ENCODE measurements at places on chromosomes 6 and 20.

DNA sequence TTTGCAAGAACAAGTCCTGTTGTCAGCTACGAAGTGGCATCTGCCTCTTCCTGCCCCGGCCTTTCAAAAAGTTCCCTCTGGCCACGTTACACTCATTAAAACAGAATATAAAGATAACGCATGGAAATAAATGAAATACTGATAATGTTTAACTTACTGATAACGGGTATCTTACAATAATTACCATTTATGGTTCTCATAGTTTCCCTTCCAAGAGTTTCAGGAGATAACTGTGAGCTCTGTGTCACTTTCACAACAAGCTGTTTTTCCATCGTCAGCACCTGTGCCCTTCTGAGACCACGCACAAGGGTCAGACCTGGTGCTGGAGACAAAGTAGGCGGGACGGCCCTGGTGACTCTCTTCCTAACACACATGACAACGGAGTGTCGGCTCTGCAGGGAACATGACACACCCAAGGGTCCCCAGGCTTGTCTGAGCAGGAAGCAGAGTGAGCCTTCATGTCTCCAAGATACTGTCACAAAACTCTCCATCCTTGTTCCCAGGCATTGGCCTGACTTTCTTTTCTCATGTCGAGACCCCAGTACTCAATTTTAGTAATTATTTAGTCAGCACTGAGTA is 86.2 kb upstream of the THBS2 start:
- no peak for DNase-seq

- DNase-seq = no peak
Observed at GRCh38 chr6:134706153-134706552, 243.7 kb downstream of the ALDH8A1 start.

DNA sequence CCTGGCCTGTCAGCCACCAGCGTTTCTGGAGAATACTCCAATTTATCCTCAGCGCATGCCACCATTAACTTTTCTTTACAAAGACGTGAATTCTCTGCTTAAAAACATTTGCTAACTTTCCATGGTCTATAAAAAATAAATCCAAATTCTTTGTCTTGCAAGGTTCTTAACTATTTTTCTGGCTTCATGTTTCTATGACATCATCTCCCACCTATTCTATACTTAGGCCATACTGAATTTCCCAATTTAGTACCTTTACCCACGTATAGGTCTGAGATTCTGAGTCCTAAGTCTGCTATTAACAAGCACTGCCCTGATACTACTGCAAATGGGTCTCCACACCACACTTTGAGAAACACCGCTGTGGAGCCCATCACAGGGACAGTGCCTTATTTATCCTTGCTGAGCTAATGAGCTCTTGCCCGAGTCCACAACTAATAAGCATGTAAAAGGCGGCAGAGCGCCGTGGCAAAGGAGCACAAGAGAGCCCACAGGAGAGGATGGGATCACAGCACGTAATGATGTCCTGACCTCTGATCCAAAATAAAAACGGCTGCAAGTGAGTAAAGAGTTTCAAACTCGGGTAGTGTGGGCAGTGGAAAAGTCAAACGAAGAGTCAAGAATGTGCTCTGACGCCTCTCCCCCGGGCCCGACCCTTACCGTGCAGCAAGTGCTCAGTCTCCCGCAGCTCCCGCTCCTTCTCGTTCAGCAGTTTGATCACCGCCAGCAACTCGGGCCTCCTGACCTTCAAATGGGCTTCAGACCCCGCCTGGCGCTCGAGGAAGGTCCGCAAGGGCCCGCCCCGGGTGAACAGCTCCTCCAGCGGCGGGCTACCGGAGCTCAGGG is 519 bp downstream of the MTRF1L start:
- DNase-seq = peak; percentile 46

- no peak for DNase-seq
Observed at GRCh38 chr20:11302436-11302835, 615.3 kb upstream of the BTBD3 start.

GRCh38 chr20:61349447-61350165 is 97.5 kb downstream of the CDH4 start:
- no peak for DNase-seq

DNA sequence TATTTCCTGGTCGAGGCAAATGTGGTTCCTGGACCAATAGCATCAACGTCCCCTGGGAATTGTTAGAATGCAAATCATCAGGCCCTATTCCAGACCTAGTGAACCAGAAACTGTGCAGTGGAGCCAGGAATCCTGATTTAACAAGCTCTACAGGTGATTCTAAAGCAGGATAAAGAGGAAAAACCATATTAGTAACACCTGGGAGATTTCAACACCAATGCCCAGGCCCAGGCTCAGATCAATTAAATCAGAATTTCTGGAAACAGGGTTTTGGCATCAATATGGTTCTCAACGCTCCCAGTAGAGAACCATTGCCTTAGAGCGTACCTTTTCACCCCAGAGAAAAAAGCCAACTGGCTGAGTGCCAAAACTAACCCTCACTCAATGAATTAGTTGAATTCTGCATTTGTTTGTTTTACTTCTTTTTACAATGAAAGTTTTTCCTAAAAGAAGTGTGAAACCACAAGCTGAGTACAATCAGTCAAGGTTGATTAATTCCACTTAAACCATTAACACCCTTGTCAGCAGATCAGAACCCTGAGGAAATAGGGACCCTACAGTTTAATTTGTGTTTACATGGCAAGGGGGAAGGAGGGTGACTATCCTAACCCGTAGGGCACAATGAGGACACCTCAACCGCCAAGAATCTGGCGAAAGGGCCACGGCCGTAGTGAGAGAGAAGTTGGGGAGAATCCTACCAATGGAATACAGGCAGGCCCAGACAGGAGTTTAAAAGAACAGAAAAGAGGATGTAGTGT is 34.9 kb upstream of the LOC128125822 start:
- no peak for DNase-seq

DNA sequence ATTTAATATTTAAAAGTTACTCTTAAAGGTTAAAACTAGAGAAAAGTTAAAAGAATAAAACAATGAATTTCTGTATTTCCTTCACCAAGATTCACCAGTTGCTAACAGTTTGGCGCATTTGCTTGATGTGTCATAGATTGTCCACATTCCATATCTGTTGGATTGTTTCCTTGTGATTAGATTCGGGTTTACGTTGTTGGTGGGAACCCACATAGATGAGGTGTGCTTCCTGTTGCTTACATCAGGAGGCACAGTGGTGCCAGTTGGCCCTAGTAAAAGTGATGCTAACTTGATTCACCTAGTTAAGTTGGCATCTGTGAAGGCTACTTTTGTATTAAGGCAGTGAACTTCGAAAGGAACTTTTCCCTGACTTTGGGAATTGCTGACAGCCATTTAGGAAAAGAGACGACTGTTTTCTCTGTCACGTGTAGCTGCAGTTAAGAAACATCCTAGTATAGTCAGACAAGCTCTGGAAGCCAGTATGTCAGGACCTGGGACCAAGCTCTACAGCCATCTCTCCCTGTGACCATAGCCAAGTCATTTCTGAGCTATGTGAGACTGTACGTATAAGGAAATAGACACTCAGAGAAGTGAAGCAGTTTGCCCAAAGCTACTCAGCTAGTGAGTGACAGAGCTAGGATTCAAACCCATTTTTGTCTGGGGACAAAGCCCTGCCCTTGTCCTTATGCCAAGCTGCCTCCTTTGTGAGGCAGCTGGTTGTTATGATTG is 49.0 kb downstream of the PPARD start:
- DNase-seq = no peak

DNA sequence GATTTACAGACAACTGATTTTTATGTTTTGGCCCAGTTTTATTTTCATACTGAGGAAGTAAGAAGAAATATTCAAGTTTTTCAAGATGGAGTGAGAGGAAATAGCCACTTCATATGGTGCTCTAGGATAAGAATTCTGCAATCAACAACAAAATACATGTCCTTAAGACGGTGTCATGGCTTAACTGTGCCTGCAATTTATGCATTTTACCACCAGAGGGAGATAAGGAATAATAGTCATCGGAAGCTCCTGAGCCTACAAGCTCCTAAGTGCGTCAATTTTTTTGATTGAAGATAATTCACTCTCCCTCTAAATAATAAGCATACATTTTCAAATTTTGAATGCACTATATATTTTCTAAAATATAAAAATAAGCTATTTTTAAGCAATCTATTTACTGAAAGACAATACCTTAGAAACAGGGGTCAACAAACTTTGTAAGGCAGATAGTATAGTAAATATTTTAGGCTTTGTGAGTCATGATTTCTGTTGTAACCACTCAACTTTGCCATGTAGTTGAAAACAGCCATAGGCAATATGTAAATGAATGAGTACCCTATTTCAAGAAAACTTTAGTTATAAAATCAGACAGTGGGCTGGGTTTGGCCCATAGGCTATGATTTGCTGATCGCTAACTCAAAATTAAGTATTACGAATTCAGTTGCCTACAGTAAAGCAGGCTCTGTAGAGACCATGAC is 230.9 kb upstream of the DTNBP1 start:
- DNase-seq = peak; percentile 45

GRCh38 chr6:35076997-35077712 is 64.0 kb downstream of the TCP11 start:
- no peak for DNase-seq

- DNase-seq = no peak
Observed at GRCh38 chr6:150238846-150239407, 96.1 kb downstream of the PPP1R14C start.

DNA sequence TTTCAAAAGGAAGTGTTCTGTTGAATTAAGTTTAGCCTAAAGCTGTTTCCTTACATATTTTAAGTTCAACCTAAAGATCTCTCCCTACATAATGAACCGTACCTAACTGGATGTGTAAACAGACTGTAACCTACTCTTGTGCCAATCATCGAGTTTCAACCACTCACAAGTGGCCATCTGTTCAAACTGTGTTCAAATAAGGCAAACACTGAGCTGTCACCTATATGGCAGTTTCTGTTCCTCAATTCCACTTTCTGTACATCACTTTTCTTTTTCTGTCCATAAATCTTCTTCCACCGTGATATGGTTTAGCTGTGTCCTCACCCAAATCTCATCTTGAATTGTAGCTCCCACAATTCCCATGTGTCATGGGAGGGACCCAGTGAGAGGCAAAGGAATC is 428.6 kb downstream of the HACE1 start:
- DNase-seq = no peak

- DNase-seq = no peak
Observed at GRCh38 chr6:149359440-149359839, 40.6 kb upstream of the SUMO4 start.

DNA sequence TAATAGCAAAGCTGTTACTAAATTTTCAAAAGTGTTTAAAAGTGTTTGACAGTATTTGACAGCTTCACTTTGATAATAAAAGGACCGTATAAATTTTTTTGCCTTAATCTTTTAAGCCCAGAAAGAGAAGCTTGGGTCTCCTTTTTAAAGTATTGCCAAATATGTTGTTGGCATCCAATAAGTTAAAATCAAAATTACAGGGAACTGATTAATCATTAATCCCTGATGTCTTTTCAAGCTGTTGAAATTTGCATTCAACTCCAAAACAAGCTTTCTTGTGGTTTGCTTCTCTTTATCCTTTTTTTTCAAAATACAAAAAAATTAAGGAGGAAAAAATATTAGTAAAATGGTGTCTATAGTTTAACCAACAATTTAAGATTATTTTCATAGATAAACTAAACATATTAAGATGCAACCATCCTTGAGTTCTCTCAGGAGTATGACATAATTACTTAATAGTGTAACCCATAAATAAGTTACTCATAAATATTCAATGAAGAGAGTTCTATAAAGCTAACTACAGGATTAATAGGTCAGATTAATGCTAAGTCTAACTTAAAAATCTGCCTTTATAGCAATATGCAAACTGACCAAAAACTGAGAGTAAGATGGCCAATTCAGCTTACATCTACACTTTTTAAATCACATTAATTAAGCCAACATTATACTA is 27.0 kb upstream of the CALHM6 start:
- no peak for DNase-seq

DNA sequence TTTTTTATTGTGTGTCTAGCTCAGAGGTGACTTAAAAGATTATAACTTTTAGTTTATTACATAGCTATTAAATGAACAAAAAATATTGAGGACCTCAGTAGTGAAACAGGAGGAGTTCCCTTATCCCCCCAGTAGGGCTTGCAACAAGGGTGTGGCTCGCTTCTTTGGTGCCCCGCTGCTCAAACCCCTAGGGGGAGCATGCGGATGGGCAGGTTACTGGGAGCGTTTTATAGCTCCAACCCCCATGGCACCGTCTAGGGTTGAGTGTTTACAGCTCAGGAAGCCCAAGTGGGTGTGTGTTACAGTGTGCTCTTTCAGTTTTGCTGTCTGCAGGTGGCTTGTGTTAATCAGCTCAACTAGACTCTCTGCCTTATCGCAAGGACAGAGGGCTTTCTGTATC is 1513.7 kb downstream of the GRIK2 start:
- no peak for DNase-seq

GRCh38 chr6:21478883-21479539 is 114.5 kb upstream of the SOX4 start:
- DNase-seq = no peak

DNA sequence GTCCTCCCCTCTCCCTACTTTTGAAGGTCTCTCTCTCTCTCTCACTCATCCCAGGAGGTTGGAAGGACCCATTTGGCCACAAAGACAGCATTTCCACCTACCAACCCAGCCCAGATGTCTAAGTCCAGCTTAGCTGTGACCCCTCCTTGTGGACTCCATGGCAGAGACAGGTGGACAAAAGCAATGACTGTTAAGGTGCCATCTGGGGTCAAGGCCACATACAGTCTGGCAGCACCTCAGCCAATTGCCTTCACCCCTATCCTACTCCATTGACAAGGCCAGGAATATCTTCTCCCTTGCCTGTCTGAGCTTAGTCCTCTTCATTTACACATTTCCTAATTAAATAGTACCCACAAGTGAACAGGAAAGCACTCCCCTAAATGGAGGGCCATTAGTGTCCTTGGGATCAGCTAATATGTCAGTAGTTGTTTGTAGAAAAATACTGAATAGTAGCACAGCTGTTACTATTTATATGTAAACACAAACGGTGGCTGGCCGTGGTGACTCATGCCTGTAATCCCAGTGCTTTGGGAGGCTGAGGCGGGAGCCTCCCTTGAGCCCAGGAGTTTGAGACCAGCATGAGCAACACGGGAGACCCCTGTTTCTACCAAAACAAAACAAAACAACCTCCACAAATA is 28.8 kb downstream of the GCM1 start:
- no peak for DNase-seq

GRCh38 chr6:162713974-162714780 is 13.4 kb downstream of the PRKN start:
- no peak for DNase-seq

GRCh38 chr6:156268849-156269248 is 508.3 kb upstream of the ARID1B start:
- DNase-seq = no peak

- DNase-seq = no peak
Observed at GRCh38 chr6:67679566-67680296, 955.4 kb upstream of the ADGRB3 start.

DNA sequence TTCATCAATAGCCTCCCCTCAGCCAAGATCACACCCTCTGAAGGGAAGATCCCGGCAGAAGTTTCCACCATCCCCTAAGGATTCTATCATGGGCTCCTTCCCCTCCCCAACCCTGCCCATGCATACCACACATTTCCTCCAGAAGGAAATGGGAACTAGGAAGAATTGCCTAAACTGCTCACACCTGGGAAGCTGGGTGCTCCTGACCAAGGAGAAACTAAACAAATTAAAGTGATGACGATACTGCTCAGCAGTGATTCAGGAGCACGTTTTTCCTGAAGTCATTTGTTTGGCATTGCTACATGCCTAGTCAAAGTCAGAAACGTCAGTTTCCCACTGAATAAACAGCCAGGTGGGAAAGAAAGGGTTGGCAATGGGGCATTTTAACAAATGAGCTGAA is 136.1 kb upstream of the CDYL start:
- DNase-seq = no peak

Data from hematopoietic multipotent progenitor cell treated with erythropoietin and hydrocortisone succinate and interleukin-3 and kit ligand, for 17 days (in vitro differentiated cells).